ENCODE measurements at places on chromosomes 7 and 10.

DNA sequence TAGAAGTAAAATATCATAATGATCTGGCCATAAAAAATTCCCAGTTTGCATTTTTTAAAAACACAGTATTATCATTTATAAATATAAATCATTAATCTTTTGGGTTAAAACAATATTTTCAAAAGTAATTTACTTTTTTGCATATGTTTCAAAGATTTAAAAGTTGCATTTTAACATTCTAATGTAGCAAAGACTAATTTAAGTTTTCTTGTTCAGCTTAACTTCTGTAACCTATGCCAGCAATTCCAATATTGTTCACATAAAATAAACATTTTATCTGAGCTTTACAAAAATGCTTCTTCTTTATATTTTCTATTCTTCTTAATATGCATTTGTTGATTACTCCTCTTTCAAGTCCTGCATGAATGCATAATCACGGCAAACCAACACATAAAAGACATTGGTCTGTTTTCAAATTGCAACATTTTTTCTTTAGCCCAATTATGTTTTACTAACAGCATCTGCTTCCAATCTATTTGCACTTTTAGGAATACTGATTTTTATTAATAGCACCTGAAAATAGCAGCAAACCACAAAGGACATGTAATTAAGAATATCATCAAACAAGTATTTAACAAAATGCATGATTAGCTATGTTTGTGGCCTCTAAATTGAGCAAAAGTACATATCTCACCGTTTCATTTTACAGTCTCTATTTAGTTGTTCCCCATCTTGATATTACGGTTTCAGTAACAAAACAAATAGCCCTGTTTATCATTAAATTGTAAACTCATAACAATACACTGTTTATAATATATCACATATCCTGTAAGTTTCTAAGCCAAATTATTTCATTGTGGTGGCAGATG is 286.9 kb upstream of the NFE2L3 start:
- DNase-seq: no peak

DNA sequence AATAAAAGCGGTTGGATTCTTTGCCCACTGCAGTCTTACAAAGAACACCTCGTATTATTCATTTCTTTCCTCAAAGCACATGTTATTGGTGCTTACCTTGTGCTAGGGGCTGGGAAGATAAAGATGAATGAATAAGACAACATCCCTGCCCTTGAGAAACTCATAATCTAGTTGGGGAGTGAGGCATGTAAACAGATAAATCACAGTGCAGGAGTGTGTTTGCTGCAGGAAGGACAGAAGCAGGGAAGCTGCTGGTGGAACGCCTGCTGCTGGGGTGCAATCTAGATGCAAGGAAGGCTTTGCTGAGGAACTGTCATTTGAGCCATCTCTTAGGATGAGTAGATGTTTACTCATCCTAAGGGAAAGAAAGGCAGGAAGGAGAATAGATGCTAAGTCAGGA is 135.6 kb downstream of the TMEM178B start:
- no peak for DNase-seq

DNA sequence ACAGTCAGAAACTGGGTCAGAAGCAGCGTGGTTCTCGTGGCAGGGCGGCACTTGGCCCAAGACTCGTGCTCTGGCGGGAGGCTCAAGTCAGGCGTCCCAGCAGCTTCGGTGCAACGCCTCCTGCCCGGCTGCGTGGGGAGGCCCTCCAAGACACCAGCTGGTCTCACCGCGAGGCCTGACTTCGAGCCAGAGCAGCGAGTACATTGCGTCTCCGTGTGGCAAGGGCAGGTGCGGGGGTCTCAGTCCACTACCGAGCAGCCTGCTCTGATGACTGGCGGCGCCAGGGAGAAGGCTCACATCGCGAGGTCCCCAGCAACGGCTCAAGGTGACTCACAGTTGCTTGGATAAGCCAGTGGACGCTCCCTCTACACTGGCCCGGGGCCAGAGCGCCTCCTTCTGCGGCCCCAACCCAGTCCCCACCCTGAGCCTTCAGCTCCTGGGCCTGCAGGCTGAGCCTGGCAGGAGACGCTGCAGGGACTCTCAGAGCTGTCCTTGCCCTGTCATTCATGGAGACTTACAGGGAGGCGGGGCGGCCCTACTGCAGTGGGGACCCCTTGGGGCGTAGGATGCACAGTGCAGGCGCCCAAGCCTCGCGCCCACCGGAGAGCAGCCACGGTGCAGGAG is 41.9 kb upstream of the PRKAR1B start:
- no peak for DNase-seq

- no peak for DNase-seq
Observed at GRCh38 chr7:80087051-80087770, 47.4 kb upstream of the GNAI1 start.

DNA sequence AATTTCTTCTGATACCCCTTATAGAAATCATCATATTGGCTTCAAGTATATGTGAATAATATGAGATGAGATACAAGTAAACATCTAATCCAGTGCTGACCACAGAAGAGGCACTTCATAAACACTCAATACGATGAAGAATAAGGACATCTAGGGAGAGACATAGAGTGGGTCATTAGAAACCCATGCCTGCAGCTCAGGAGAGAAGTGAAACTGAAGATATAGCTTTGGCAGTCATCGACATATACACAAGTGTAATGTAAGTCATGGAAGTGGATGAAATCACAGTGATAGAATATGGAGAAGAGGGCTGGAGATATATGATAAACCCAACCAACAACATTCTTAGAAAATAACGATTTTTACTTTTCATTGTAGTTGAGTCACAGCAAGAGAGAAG is 665.0 kb downstream of the PARD3 start:
- DNase-seq: no peak

DNA sequence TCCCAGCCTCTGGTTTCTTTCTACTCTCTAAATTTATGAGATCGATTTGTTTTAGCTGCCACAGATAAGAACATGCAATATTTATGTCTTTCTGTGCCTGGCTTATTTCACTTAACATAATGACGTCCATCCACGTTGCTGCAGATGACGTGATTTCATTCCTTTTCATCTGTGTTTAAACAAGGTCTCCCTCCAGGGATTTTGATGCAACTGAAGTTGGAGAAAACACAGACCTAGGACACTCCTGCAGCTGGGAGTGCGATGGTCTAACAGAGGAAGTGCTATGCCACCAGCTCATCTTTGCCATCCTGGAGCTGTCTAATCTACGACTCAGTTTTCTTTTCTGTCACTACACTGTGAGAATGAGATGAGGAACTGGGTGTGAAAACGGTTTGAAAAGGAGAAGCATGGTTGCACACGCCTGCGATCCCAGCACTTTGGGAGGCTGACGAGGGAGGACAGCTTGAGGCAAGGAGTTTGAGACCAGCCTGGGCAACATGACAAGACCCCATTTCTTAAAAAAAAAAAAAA is 1.5 kb upstream of the KCTD7 start:
- DNase-seq: no peak

DNA sequence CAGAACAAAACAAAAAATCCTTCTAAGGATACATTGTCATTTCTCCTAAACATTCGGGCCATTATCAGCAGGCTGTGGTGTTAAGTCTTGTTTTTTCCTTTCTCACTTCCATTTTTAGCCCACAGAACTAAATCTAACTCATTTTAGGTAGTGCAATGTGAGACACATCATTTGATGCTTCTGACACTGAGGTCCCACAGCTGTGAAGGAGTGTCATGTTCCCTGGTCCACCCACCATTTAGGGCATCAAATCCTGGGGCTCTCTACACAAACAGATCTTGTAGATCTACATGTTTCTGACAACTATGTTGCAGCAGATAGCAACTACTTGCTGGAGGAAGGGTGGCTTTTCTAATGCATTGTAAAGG is 232.5 kb upstream of the IGFBP3 start:
- DNase-seq: no peak

DNA sequence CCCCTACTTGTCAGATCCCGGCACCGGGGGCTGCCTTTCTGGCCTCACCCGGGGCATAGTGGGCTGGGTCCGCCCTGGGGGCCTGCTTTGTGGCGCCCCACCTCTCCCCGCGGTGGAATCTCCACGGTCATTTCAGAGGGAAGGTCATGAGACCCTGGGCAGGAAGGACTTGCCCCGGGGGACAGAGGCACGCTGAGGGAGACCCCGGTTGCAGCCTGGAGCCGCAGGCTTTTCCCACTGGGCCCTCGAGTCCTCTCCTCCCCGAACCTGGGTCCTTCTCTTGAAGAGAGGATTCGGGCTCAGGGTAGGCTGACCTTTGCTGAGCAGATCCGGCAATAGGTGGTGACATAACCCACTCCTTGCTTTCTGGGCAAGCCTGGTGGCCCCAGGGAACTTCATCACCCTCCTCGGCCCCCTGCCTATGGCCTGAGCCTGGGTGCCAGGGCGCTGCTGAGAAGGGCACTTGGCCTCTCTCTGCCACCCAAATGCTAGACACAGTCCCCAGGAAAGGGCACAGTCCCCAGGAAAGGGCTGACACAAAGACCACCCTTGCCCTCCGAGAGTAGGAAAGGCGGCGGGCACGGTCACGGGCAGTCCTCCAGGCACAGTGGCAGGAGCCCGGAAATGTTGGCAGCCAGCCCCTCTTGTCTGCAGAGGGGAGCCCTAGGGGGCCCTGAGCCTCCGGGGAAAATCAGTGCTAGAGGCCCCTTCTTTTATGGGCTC is 36.2 kb downstream of the FKBP6 start:
- DNase-seq: no peak

DNA sequence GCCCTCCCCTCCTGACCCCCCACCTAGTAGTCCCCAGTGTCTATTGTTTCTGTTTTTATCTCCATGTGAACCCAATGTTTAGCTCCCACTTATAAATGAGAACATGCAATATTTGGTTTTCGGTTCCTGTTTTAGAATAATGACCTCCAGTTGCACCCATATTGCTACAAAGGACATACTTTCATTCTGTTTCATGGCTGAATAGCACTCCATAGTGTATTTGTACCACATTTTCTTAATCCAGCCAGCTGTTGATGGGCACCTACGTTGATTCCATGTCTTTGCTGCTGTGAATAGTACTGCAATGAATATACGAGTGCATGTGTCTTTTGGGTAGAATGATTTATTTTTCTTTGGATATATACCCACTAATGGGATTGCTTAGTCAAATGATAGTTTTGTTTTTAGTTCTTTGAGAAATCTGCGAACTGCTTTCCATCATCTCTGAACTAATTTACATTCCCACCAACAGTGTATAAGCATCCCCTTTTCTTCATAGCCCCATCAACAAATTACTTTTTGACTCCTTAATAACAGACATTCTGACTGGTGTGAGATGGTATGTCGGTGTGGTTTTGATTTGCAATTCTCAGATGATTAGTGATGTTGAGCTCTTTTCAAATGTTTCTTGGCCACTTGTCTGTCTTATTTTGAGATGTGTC is 128.4 kb upstream of the PHYHIPL start:
- DNase-seq: no peak

Measured in vagina (tissue), 2 donors.